ENCODE measurements at places on chromosomes 3 and 15.

DNA sequence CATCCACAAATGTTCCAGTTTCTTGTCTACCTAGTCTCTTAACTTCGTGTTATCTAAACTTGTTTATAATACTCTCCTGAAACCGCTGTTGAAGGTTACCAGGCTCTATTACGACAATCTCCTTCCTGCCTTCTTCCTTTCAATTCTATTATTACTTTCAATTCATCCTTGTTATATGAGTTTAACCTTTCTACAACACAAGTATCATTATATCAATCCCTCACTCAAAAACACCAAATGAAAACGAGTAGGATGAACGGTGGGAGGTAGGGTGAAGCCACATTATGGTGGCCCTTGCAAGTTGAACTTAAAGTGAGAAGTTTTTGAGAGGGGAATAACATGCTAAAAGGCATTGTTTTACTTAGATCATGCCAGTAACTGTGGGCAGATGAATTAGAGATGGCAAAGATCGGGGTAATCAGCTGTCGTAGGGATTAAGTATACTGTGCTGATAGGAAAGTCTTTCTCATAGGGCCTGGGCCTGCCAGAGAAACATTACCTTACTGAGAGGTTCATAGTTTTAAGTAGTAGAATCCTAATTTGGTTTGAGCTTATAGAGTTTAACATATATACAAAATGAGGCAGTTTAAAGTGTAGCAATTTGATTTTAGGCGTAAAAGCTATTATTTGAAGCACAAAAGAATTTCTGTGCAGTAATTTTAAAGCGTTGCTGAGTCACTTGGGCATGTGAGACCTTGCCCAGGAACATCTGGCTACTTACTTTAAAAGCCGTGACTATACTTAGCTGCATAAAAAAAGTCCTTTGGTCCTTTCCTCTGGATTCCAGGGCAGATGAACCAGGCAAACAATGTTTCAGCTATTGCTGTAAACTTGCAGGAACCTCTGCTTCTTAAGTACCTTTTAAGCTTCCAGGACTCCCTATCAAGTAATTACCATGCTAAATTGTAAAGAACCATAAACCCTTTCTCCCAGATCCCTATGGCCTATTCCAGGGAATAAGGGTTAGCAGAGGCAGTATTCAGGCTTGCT lies 3.3 kb upstream of the CEP97 start:
- DNase-seq: no peak

DNA sequence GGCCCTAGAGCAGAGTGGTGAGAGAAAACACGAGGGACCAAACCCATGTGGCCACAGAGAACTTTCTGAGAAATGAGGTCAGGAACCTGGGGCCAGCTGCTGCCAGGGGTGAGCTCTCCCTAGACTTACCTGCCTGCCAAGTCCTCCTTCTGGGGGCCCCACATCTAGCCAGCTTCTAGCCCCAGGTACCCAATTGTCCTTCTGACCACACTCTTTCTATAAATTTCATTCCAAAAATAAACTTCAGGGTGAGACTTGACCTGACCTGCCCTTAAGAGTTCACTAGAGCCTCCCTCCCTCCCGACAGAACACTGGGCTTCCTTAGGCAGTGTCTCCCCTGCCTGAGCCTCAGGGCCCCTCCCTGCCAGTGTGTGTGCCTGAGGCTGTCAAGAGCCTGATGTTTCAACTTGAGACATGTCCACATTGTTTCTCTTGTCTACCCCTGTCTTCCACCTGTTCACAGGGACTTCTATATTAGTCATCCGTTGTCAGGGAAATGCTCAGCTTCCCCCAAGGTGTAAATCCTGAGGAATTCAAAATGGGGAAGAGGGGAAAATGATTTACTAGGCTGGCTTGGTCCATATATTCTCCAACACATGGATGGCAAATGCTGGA lies 312.8 kb upstream of the TLE3 start:
- no peak for DNase-seq

GRCh38 chr3:29639578-29640290 lies 358.9 kb downstream of the RBMS3 start:
- no peak for DNase-seq

- no peak for DNase-seq
Measured at GRCh38 chr3:46935989-46936558, 40.5 kb downstream of the CCDC12 start.

- DNase-seq: no peak
Measured at GRCh38 chr15:80823995-80824394, 44.8 kb downstream of the CEMIP start.

DNA sequence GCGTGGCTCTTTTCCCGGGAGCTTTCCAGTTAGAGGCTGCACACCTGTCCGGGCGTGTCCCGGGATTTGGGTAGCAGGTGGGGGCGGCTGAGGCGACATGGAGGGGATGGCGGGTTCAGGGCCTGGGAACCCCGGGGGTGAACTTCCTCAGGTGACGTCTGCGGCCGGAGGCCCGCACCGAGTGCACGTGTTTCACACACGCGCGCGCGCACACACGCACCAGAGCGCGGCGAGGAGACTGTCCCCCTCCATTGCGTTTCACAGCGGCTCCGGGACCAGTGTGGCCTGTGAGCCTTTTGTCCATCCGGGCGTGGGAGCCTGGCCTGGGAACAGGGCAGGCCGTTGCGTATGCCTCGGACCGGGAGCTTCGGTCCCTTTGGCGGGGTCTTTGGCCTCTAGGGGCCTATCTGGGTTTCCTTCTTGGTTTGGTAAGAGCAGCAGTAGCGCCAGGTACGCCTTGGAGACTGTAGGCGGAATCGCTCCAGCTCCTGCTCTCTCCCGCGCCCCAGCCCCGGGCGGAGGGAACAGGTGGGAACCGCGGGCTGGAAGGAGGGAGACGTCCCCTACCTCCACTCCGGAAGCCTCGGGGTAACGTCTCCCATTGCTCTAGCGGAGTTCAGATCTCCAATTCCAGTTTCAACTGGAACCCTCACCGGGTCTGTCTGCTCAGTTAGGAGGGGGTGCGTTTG lies 220.0 kb downstream of the MEIS2 start:
- DNase-seq: no peak

DNA sequence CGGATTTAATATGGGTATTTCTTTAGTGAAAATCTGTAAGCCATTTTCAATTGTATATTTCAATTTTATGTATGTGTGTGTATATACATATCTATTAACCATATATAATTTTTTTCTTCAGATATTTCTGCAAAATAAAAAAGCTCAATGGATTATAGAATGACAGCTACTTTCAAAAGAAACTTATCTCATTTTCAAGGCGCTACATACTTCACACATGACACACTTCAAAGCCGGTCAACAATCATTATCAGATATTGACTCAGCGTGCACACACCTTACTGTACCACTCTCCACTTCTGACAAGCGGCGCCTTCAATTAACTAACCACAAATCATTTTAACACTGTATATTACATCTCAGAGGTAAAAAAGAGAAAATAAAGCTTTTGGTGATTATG lies 39.6 kb downstream of the ATP13A3 start:
- DNase-seq: no peak

DNA sequence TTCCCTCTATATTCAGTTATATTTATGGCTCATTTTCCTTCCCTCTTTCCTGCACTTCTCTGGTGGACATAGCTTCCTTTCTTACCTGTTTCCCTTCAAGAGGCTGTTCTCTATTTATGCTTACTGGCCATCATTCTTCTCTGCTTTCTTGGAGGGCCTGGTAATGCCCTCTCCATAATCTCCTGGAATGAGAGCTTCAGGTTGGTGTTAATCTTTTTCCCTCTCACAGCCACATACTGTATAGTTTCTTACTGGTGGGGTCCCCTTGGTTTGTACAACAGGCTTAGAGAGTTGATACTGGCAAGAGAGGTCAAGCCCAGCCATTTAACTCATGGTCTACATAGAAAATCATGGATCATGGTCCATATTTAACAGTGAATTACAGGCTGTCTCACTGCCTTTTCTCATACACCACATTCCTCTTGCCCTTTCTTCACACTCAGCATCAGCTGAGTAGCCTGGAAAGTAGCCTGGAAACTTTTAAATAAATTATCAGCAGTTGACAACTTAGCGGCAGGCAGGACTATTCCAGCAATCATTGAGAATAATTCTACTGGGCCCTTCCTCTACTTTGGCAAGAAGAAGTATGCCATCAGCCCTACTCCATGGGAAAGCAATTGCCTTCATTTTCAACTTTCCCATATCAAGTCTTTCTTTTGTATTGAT lies 38.0 kb upstream of the DPH6 start:
- no peak for DNase-seq

- DNase-seq: no peak
Measured at GRCh38 chr15:39296955-39297354, 283.9 kb upstream of the THBS1 start.

- no peak for DNase-seq
Measured at GRCh38 chr3:179760944-179761343, 108.1 kb downstream of the USP13 start.
